ENCODE measurements at places on chromosomes 16 and 17.

DNA sequence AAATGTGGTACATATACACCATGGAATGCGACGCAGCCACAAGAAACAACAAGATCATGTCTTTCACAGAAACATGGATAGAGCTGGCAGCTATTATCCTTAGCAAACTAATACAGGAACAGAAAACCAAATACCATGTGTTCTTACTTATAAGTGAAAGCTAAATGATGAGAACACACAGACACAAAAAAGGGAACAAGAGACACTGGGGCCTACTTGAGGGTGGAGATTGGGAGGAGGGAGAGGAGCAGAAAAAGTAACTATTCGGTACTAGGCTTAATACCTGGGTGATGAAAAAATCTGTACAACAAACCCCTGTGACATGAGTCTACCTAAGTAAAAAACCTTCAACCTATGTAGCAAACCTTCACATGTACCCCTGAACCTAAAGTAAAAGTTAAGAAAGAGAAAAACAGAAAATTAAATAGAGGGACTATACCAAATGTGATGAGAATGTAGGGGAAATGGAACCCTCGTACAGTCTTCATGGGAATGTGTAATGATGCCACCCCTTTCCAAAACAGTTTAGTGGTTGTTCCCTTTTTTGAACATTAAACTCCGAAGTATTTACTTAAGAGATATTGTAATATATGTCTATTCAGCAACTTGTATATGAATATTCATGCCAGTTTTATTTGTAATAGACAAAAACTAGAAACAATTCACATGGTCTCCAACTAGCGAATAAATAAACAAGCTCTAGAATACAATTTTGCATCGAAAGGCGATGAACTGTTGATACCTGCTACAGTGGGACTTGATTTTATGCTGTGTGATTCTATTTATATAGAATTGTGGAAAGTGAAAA lies 33.9 kb downstream of the AHSP start:
- DNase-seq, result no peak

GRCh38 chr16:68310437-68310773 lies 341 bp downstream of the SLC7A6OS start:
- no peak for DNase-seq

GRCh38 chr16:9383281-9383680 lies 291.8 kb downstream of the HAPSTR1 start:
- DNase-seq, result no peak

DNA sequence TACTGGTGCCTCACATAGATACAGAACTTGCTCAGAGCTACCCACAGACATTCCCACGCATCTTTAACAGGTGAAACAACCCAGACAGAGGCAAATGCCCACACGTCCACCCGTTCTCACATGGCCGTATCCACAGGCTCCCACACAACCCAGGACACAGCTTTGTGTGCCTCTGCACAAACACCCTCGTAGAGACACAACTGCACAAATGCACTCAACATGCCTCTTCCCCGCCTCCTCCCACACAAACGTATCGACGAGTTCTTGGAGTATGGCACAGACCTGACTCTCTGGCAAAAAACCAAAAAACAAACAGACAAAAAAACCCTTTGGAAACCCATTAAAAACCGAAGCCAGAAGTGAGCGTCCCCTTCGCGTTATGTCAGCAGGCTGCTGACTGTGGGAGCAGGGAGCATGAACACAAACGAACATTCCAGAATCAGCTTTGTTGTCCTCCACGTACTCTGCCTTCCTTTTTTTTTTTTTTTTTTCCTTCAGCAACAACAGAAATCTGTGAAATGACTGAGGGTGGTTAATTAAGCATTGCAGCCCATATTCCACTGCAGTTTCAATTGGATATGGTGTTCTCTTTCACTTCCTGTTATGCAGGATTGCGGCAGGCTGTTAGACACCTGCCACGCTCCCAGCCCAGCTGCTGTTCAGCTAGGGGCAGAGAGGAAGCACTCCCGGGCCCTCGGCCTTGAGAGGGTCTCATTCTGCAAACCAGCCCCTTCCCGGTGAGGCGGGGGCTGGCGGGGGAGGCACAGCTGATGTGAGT lies 313.7 kb downstream of the MAF start:
- DNase-seq, result no peak

GRCh38 chr16:58332997-58333700 lies 38.3 kb upstream of the PRSS54 start:
- DNase-seq, result no peak

GRCh38 chr16:10169904-10170410 lies 12.3 kb downstream of the GRIN2A start:
- peak; percentile 59 for DNase-seq

Measured in fibroblast of upper back skin (primary cell).